Kasumi-1 (cell line): ENCODE measurements at places on chromosomes 4 and X.

GRCh38 chr4:128782076-128782715 is 27.3 kb upstream of the JADE1 start:
- no peak for DNase-seq

GRCh38 chrX:147476008-147476407 is 435.7 kb upstream of the FMR1 start:
- DNase-seq, result peak; percentile 18

- no peak for DNase-seq
These were observed 85.2 kb downstream of the AASDH start for GRCh38 chr4:56301997-56302496.

DNA sequence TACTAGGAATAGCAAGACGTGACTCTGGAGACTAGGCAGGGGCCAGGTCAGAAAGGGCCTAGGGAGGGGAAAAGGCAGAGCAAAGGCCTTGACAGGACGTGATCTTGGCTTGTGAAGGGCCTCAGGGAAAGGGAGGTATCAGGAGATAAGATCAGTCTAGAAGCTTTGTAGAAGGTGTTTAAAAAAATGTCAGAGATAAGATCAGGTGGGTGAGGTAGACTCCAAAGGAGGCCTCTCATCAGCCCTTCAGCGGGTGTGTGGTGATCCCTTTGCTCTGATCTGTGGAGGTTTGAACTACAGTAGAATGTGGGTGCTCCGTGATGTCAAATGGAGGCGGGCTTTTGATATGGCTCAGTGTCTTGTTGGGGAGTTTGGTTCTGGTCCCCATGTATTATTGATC is 78.8 kb upstream of the PRPS1 start:
- no peak for DNase-seq

- peak; percentile 87 for DNase-seq
These were observed 30.1 kb downstream of the NEIL3 start for GRCh38 chr4:177339477-177340374.

GRCh38 chr4:51874551-51874950 is 31.6 kb downstream of the DCUN1D4 start:
- DNase-seq, result no peak
